Suppressor macrophage treated with lipopolysaccharide for 4 hours (primary cell): ENCODE measurements at places on chromosomes 2 and 18.

- no peak for DNase-seq
Measured at GRCh38 chr2:26780203-26780760, 5.6 kb upstream of the CENPA start.

DNA sequence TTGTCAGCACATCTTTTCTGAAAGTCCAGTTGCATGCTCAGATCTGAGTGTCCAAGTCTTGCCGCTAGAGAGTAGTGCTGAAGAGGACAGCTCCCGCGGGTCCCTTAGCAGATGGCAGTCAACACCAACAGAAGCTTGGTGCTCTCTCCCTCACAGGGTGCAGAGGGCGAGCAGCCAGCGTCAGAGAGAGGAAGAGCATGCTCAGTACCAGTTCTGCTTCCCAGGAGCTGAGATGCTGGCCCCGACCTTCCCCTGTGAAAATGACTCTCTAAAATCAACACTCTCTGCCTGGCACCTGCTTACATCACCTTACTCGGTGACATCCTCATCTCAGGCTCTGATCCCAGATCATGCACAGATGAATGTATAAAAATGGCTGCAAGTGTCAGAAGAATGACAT, 86.0 kb upstream of the TWIST2 start:
- DNase-seq, result no peak

DNA sequence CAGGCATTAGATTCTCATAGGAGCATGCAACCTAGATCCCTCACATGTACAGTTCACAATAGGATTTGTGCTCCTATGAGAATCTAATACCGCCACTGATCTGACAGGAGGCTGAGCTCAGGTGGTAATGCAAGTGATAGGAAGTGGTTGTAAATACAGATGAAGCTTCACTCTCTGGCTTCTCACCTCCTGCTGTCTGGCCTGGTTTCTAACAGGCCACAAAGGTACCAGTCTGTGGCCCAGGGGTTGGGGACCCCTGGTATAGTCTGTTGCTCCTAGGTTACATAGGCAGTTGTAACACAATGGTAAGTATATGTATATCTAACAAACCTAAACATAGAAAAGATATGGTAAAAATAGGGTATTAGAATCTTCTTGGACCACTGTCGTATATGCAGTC, 81.8 kb downstream of the EML4 start:
- DNase-seq, result no peak

DNA sequence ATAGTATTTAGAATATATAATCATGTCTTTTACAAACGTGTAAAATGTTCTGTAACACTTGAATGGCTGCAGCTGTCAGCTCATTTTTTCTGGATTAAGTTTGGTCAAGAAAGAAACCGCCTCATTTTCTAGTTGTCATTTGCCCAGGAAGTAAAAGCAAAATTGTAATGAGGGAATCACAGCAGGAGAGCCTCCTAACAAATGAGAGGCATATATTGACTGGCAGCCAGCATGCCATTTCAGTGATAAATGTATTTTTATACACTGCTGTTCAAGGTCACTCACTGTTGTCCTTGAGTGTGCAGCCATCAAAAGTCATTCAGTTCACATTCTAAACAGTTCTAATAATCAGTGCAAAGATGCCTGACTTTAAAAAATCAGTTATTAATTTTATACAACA, 144.3 kb upstream of the BOD1L2 start:
- DNase-seq, result no peak

GRCh38 chr18:47036927-47037578, 1.6 kb upstream of the ELOA2 start:
- no peak for DNase-seq

GRCh38 chr2:11861044-11861443, 114.6 kb downstream of the LPIN1 start:
- no peak for DNase-seq

GRCh38 chr2:215979620-215980019, 33.7 kb downstream of the MREG start:
- peak; percentile 64 for DNase-seq

DNA sequence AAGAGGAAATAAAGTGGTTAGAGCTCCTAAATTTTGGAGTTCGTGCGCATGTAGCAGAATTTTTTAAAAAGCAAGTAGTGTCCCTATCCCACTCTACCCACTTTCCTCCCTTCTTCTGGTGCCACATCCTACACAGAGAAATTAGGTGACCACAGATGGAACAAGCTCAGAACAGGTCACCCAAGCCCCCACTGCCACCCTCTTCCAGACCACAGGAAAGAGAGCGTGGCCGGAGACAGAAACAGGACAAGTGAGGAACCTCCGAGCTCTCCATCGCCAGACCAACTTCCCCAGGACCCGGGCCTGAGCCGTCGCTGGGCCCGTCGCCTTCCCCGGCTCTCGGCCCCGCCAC, 433 bp downstream of the NPC1 start:
- DNase-seq, result no peak

- DNase-seq, result peak; percentile 89
Measured at GRCh38 chr2:40488927-40489677, 37.2 kb upstream of the SLC8A1 start.

DNA sequence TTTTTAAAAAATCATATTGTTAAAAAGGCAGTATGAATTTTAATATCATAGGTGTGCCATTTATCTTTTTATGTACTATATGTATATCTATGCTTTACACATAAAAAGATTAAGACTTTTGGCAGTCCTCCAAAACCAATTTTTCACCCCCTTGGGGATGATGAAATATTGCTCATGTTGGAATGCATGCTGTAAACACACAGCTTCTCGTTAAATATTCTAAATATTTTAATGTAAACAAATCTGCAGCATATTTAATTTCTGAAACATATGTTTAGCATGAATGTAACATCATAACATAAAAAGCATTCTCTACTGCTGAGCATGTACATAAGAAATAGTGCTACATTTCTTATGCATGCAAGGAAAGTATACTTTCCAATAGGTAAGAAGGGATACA, 484.3 kb upstream of the LRATD1 start:
- no peak for DNase-seq

- DNase-seq, result peak; percentile 70
Measured at GRCh38 chr2:108573061-108573460, 38.8 kb downstream of the LIMS1 start.

DNA sequence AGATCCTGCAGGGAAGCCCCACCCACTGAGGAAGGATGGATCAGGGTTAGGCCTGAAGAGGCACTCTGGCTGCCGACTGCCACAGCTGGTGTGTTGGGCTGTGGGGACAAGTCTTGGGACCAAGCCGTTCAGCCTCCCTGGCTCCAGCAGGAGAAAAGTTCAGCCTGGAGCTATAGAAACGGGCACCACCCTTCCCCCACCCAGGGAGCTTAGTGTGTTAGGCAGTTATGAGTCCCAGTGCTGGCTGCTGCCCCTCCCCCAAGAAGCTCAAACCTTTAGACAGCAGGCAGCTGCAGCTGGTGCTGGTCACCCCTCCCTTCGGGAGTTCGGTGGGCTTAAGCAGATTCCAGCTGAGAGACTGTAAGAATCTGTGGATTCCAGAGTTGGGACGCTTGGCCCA, 447.1 kb upstream of the HS6ST1 start:
- DNase-seq, result no peak

GRCh38 chr18:8381821-8382459, 227.3 kb upstream of the RAB12 start:
- DNase-seq, result no peak

GRCh38 chr2:233758849-233759248, 1.2 kb upstream of the UGT1A1 start:
- no peak for DNase-seq
